ENCODE measurements at places on chromosomes 16 and 17. TPM values are rescaled to one million over a fixed set of nuclear protein-coding genes. Genes with fewer than 3 reads are reported as not detected.

DNA sequence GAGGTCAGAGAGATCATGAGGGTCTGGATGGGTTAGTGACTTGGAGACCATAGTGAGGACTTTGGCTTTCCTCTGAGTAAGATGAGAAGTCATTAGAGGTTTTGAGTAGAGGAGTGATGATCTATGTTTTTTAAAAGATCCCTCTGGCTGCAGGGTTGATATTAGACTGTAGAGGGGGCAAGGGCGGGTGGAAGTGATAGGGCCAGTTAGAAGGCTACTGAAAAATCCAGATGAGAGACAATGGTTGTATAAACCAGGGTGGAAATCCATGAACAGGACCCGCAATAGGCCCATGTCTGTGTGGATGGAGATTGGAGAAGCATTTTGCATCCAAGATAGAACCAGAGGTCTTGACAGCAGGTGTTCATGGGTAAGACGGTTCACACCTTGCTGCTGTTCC lies 9.8 kb downstream of the ITGAL start:
- DNase-seq = no peak

DNA sequence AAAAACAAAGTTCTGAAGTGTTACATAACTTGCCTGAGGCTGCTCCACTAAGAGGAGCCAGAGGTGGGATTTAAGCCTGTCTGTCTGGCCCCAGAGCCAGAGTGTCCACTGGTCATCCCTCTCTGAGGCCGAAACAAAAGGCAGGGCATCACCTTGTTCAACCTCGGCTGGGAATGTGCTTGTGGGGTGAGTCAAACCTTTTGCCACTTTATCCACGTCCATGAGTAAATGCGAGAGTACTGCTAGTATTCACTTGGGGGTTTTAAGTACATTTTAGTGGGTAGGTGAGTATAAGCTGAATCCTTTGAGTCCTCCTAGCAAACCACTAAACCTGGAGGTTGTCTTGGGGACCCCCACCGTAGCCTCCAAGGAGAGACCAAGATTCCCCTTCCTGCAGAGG lies 103.5 kb downstream of the STX8 start:
- DNase-seq = no peak

DNA sequence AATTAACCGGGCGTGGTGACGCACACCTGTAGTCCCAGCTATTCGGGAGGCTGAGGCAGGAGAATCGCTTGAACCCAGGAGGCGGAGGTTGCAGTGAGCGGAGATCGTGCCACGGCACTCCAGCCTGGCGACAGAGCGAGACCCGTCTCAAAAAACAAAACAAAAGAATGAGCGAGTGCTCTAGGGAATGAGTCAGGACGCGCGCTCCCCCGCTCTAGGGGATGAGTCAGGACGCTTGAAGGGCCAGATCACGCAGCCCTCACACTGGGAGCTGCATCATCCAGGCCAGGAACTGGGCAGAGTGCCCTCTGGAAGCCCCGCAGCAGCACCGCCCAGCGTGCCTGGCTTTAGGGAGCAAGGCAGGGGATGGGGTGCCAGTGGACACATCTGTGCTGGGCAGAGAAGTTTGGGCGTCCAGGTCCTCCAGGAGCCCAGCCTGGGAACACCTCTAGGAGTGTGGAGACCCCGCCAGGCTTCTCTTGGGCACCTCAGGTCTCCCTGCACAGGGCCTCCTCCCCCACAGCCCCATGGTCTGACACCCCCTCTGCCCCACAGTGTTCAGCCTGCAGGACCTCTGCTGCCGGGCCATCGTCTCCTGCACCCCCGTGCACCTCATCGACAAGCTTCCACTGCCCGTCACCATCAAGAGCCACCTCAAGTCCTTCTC lies 3.9 kb upstream of the WFIKKN1 start:
- no peak for DNase-seq

GRCh38 chr17:27870345-27870744 lies 22.8 kb downstream of the LYRM9 start:
- no peak for DNase-seq

GRCh38 chr16:68750193-68750695 lies 13.2 kb downstream of the CDH1 start:
- DNase-seq = no peak

DNA sequence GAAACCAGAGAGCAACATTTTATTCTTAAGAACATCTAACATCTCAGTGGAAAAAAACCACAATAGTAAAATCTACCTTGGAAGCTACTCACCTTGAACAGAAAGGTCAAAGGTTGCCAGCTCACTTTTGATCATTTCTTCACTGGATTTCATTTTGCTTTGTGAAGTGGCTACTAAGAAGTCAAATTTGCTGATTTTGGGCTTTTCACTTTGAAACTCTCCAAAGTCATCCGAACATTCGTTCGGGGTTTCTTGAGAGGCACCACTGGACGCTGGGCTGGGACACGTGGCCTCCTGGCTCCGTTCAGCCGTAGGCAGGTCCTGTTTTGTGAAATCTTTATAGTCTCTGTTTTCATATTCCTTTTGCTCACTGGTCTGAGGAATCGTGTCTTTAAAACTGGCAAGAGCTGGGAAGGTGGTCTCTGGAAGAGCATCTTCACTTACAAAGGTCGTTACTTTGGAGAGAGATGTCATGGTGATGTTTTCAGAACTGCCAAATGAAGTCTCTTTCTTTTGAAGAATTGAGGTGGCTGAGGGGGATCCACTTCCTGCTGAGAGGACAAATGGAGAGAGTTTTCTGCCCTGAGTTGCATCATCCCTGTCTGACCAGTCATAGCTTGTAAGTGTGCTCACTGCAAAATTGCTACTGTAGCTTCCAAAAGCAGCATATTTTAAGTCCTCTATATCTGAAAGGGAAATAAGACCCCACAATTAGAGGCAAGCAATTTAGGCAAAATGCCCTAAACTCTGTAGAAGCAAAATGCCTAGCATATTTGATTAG lies 52.4 kb downstream of the DUSP14 start:
- no peak for DNase-seq

Gene EARS2
- polyA plus RNA-seq = 28.9 TPM

Gene NPIPA7
- polyA plus RNA-seq = 14.9 TPM

DNA sequence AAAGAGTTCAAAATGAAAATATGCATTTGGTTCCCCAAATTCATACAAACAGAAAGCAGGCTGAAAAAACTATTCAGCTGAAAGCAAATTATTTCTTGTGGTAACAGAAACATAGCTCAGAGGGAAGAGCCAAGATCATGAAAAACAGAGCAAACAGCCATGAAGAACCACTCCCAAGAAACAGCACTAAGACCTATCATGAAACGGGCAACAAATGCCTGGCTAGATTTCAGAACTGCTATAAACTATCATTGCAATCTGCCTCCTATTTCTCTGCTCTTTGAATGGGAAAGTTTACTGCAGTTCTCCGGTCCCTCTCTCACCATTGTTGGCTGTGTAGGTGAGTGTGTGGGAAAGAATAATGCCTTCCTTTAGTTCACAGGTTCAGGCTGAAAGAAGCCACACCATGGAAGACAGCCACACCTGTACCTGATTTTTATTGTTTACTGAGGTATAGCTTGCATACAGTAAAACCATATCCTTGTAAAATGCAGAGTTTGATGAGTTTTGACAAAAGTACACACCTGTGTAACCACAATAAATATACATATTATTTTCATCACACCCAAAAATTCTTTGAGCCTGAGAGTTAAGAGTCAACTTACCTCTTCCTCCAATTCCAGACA lies 48.2 kb downstream of the CEP112 start:
- no peak for DNase-seq

- no peak for DNase-seq
Observed at GRCh38 chr17:48155889-48156611, 48.5 kb downstream of the SNX11 start.

GRCh38 chr17:38892620-38893019 lies 22.8 kb downstream of the LASP1 start:
- DNase-seq = no peak

DNA sequence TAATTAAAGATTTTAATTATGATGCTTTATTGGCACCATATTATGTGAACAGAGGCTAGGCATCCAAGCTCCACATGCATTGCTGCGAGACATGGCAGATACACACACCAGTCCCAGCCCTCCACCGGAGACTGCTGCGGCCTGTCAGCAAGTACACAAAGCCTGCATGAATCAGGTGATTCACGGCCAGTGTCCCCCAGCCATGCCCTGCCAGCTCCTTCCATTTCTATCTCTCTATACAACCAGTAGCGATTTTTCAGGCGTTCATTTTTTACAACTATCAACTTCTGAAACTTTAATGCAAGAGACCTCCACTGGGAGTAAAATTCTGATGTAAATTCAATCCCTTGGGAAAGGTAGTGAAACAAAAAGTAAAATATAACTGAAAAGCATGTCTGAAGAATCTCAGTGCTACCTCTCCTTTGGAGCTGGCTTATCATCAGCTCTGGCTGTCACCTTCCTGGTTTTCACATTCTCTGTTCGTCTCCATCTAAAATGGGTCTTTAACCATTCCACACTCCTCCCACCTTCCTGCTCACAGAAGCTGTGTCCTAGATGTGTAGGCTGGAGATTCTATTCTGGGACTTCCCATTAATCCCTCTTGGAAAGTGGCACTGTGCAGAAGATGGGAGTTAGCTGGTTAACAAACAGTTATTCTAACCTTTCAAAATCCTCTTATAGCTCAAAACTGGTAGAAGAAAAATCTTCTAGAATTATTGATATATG lies 32.2 kb downstream of the HS3ST3A1 start:
- no peak for DNase-seq

GRCh38 chr16:85167589-85168537 lies 55.6 kb upstream of the CIBAR2 start:
- no peak for DNase-seq

- no peak for DNase-seq
Observed at GRCh38 chr17:18139949-18140348, 31.4 kb downstream of the MYO15A start.

DNA sequence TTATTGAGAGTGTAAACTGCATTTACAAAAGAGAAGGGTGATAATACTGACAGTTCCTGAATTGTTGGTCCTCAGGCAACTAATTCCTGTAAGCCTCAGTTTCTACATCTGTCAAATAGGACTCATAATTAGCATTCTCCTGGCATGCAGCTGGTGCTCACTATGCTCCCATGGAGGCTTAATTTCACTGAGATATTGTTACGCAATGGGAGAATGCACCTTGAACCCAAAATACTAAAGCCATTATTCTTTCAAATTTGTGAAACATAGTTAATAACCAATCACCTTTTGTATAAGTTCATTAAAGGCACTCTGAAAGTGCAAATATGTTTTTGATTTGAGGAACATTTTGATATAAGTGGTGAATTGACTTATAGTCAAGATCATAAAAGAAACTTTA lies 985.5 kb downstream of the CDH11 start:
- no peak for DNase-seq

DNA sequence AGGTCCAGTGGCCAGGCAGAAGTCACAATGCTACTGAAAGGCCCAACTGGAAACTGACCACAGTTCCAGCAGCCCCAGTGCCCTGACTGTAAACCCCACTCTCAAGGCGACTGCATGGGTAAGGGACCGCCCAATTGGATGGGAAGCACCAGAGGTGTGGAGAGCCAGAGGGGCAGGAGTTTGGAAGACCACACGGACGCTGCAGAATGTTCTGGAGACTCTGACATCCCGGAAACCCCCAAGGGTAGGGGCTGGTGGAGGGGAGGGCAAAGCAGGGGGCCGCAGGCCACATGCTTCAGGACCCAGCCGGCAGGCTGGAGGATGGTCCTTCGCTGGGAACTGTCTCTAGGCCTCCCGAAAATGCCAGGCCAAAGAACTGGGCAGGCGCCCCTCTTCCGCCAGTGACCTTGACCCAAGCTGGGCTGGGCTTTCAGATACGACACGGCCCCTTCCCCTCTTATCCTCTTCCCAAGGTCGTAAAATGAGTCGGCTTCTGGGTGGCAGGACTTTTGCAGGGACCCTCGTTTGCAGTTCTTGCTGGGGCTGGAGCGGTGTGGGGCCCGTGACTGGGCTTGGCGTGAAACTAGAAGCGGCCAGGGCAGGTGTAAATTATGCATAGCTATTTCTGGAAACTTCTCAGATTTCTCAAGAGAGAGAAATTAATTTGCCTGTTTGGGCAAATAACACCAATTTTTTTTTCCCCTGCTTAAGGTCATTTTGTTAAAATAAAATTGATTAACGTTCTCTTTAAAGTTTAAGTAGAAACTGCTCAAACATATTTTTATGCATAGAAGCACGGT lies 110.2 kb downstream of the C16orf78 start:
- DNase-seq = no peak

Gene CSH2
- polyA plus RNA-seq = 2.9 TPM

DNA sequence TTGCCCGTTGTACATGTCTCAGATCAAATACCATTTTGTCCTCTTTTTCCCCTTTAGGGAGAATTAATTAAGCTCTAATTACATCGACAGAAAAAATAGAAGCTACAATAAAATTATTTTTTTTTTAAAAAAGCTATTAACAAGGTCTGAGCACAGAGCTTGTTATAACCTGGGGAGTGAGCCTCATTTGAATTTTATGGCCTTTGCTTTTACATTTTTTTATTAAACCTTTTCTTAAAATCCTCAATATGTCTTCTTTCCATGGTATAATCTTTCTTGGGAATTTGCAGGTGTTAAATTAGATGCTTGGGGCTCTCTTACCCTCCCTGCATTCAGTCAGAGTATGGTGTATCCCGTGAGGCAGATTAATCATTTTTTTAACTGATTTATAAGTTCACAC lies 212.5 kb upstream of the XYLT1 start:
- DNase-seq = no peak

DNA sequence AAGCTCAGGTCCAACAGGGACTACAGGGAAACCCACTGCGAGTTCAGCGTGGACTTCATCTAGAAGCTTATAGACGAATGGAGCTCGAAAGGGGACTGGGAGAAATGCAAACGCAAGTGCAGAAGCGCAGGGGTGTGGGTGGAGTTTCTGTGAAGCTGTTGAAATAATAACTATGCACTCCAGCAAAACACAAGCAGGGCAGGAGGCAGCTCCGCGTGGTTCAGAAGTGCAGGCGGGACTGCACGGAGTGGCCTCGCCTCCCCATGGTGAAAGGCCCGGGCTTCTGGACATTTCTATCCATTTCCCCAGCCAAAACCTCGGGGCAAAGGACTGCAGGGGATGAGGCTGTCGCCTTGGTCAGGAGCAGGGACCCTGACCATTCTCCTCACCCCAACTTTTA lies 74.5 kb downstream of the ZNF423 start:
- no peak for DNase-seq

DNA sequence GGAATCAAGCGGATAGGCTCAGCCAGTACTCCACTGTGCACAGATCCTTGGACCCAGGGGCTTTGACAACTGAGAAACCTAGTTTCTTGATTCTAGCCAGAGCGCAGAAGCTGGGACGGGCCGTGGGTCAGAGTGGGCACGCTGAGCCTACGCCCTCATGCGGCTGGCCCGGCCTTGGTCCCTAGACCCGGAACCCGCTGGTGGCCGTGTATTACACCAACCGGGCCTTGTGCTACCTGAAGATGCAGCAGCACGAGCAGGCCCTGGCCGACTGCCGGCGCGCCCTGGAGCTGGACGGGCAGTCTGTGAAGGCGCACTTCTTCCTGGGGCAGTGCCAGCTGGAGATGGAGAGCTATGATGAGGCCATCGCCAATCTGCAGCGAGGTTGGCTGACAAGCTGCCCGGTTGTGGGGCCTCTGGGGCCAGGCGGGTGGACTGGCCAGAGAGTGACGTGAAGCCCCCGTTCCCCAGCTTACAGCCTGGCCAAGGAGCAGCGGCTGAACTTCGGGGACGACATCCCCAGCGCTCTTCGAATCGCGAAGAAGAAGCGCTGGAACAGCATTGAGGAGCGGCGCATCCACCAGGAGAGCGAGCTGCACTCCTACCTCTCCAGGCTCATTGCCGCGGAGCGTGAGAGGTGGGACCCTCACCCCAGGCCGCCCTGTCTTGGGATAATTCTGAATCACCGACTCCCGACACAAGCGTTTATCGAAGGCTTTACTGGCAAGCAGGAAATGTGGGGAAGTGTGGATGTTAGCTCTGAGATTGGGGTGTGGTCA lies 946 bp downstream of the STUB1 start:
- no peak for DNase-seq

Measured in renal cortex interstitium (tissue), 15 donors.